ENCODE measurements at places on chromosomes 4 and X.

- DNase-seq: peak; percentile 3
Measured at GRCh38 chrX:93422693-93423092, 250.7 kb downstream of the NAP1L3 start.

- DNase-seq: no peak
Measured at GRCh38 chrX:46236411-46236810, 308.8 kb downstream of the ZNF674 start.

DNA sequence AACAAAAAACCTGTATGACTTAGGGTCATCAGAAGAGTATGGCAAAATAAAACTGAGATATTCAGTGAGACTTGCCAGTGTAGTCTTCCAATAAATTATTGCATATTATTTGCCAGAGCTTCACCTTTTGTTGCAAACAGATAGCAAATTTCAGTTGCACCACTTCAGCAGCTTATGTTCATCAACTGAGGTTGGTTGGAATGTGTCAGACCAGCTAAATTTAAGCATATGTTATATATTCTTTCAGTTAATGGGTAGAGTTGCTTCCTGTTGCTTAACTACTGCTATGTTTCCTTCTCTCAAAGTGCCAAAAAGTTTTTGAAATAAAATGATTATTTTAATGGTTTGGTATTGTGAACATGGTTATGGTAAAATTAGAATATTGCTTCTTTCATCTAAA is 61.5 kb downstream of the GALNT7 start:
- no peak for DNase-seq

- no peak for DNase-seq
Measured at GRCh38 chr4:1249731-1250526, 999 bp upstream of the CTBP1 start.

DNA sequence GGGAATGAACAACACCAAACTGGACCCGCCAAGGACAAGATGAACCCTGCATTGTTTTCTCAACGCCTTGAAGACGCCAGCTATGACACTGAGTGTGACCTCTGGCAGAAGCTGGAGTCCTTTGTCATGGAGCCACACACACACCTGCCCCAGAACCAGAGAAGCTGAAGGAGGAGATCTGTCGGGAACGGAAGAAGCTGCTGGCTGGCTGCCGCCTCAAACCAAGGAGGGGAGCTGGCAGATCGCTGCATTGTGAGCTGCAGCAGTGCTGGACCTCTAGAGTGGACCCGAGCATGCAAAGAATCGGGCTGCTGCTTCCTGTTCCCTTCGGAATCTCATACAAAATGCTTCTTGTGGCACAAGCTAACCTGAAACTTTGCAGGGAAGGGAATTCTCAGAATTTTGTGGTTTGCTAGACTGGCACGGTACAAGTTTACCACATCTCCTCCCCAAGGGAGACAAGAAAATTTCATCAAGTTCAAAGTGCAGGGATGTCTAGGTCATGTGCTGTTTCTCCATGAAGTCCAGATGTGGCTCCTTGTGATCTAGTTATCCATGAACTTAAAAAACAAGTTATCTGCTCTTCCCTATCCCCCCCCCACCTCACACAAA is 23.4 kb upstream of the GLRB start:
- DNase-seq: no peak

GRCh38 chrX:134868771-134869495 is 121.9 kb upstream of the SMIM10 start:
- DNase-seq: no peak

DNA sequence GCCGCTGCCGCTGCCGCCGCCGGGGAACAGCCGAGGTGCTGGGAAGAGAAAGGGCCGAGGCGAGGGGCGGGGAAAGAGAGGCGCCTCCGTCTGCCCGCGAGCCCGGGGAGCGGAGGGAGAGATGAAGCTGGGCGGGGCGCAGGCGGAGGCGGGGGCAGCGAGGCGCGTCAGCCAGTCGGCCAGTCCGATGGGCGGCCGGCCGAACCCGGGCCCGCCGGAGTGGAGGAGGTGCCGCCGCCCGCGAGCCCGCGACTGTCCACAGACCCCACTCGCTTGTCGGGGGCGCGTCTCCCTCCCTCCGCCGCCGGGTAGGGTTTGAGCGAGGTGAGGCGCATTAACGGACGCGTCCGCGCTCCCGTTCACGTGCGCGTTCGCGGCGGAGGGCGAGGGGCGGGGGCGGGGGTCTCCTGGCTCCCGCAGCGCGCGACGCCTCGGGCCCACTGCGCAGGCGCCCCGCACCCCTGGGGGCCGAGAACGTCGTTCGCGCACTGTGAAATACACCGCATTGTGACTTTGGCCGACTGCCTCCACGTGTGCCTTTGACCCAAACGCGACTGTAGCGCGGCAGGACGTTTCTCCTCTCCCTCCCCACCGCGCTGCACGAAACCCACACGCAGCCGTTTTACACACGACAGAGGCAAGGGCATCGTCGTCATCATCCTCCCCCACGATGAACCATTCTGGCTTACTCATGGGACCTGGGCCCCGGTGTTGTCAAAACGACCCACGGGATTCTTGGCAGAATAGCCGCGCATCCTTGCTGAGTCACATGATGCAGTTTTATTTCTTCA is at the start of gene NUDT11:
Gene NUDT11, minus strand, starts transcription at position 92 of the 791 bp plus-strand sequence. CDS start 148 bp downstream, outside the sequence.
- peak; percentile 65 for DNase-seq

DNA sequence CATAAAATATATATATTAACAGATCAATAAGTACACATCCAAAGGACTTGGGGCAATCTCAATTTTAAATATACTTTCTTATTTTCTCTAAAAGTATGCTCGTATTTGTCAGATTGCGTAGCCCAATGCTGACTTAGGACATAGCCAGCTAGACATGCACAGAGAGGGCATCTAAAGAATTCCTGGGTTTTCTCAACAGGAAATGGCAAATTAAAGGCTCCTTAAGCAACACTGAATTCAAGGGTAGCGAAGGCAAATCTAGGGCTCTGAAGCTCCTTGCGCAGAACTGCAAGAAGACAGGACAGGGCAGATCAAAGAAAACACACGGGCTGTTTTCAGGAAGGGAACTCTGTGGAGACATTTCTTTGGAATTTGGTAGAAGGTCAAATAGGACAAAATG is 94.6 kb upstream of the FTHL17 start:
- DNase-seq: no peak

DNA sequence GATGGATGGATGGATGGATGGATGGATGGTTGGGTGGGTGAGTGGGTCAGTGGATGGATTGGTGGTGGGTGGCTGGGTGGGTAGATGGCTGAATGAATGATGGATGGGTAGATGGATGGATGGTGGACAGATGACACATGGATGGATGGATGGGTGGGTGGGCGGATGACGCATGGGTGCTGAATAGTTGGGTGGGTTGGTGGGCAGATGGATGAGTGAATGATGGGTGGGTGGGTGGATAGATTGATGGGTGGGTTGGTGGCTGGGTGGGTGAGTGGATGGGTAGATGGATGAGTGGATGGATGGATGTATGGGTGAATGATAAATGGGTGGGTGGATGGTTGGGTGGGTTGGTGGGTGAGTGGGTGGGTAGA is 69.9 kb upstream of the NKX1-1 start:
- no peak for DNase-seq

- no peak for DNase-seq
Measured at GRCh38 chr4:3254302-3255131, 5.6 kb downstream of the MSANTD1 start.

- no peak for DNase-seq
Measured at GRCh38 chr4:68288393-68288740, 42.9 kb upstream of the TMPRSS11B start.

DNA sequence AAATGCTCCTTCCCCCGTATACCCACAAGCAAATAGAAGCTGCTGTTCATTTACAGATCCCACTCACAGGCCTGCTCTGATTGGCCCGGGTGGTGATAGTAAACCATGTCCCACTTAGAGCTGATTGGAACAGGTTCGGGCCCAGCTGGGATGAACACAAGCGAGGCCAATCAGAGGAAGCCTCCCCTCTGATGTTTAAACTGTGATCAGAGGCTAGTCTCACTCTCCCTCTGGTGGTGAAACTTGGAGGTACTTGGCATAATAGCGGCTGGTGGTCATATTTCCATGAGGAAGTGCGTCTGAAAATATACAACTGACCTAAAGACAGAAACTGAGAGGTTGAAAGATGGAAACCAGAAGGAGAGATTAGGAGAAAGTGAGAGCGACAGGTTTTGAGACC is 51.5 kb upstream of the TRPC3 start:
- DNase-seq: no peak

- DNase-seq: no peak
Measured at GRCh38 chrX:8366481-8366880, 98.1 kb upstream of the VCX3B start.

- DNase-seq: no peak
Measured at GRCh38 chrX:148914783-148915182, 414.4 kb downstream of the AFF2 start.

GRCh38 chr4:146238107-146238506 is 23.8 kb downstream of the REELD1 start:
- DNase-seq: no peak

DNA sequence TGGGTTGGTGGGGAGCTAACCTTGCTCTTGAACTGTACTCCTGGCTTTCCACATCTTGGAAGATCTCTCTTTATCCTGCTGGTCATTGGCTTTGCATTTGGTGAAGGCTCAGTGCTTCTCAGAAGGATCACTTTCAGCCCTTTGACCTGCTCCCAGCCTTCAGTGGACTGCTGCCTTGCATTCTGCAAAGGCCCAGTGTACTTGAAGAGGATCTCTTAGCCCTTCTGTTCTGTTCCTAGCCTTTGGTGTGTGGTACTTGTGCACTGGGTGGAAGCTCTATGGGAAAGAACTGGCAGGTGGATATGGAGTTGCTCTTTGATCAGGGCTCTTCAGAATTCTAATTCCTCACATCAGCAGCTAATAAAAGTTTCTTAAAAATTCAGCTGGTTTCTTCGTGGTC is 46.5 kb downstream of the FGF2 start:
- DNase-seq: no peak

GRCh38 chr4:79980448-79980847 is 92.6 kb downstream of the ANTXR2 start:
- no peak for DNase-seq

- no peak for DNase-seq
Measured at GRCh38 chr4:105357258-105357980, 116.4 kb downstream of the PPA2 start.

- DNase-seq: peak; percentile 20
Measured at GRCh38 chr4:166594326-166594946, 639.9 kb downstream of the SPOCK3 start.

DNA sequence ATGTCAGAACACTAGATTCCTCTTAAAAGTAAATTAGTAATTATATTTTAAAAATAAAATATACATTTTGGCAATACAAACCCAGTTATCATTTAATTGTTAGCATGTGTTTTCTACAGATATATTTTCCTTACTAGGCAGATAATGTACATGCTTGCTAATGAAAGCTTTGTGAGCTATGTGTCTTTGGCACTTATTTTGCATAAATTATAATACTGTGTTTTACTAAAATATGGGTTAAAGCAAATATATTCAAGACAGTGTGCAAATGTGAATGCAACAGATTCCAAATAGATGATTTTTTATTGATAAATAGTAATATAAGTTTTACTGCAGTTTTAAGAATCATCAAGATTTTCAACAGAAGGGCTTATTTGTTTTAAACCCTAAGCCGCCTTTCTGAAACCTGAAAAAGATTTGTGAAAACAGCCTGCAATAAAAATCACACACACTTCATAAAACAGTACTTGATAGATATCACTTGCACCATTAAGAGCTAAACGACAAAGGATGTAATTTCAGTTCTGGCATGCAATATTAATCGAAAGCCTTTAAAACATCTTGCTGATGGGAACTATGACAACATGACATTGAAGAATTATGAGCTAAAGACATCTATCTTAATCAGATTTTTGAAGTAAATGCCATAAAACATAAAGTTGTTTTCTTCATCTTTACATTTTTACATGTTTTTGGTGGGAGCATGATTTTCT is 333.3 kb downstream of the DCTD start:
- no peak for DNase-seq

GRCh38 chr4:114780205-114780604 is 181.6 kb downstream of the UGT8 start:
- DNase-seq: peak; percentile 8

GRCh38 chr4:76296286-76296820 is 10.2 kb upstream of the STBD1 start:
- no peak for DNase-seq

- DNase-seq: no peak
Measured at GRCh38 chr4:101037249-101037648, 310.1 kb downstream of the PPP3CA start.

Measured in NCI-H1105 (cell line).